ENCODE measurements at places on chromosomes 4 and X. TPM values are rescaled to one million over a fixed set of nuclear protein-coding genes. Genes with fewer than 3 reads are reported as not detected.

The UBE2K gene
- 105 TPM for total RNA-seq

The CDS1 gene
- 15.3 TPM for total RNA-seq

The STBD1 gene
- 3.5 TPM for total RNA-seq

The DKK2 gene
- total RNA-seq, result 1.6 TPM

The NAA11 gene
- total RNA-seq, result not detected

The LINC00632 gene
- total RNA-seq, result 25,783 TPM
